Stomach (tissue), 19 donors: ENCODE measurements at places on chromosomes 3 and 15. TPM values are rescaled to one million over a fixed set of nuclear protein-coding genes. Genes with fewer than 3 reads are reported as not detected.

DNA sequence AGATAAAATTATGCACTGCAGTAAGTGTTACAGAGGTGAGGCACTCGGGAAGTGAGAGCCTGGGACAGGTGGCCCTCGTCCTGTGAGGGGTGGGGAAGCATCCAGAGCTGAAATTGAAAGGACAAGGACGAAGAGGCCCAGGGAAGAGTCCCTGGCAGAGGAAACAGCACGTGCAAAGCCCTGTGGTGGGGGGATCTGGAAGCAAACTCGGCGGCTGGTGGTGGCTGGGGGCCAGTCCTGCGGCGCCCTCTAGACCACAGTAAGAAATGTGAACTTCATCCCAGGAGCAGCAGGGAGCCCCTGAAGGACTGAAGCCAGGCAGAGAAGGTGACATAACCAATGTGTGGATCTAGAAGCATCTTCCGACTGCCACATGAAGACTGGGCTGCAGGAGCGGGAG lies 42.8 kb downstream of the GRIP2 start:
- no peak for DNase-seq

DNA sequence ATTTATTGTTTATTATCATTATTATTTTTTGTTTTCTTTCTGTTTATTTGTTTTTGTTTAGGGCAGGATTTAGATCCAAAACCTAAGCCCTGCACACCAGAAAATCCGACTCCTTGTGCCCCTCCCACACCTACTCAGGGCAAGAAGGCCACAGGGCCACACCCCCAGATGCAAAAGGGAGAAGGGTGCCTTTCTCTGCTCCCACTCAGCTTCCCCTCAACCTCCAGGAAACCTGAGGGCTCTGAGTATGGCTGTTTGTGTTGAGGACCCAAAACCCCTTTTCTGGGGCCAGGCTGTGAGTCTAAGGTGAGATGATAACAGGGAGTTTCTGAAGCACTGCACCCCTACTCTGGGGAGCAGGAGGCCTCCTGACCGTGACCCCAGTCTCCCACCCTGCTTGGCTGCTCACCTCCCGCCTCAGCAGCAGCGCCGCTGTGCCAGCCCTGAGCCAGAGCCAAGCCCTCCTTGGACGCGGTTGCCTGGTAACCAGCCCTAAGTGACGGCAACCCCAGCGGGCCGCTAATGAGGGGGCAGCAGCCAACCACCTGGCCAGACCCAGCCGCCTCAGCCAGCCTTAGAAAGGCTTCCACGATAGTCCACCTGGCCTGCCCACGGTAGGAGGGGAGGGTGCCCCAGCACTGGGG lies 6.4 kb upstream of the C15orf39 start:
- DNase-seq, result no peak

DNA sequence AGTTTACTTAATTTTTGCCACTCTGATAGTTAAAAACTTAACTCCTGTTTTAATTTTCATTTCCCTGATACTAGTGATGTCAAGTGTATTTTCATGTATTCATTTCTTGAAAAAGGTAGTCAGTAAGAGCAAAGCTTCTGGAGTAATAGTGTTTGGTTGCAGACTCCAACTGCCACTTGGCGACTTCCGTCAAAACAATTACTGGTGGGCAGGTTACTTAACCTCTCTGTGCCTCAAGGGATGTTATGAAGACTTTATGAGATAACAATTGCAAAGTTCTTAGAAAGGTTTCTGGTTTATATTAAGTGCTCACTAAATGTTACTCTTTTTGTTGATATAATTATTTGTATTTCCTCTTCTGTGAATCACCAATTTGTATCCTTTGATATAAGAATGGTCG lies 129.7 kb downstream of the NFKBIZ start:
- no peak for DNase-seq

GRCh38 chr15:85688711-85689110 lies 106.0 kb downstream of the KLHL25 start:
- DNase-seq, result no peak

- DNase-seq, result no peak
Observed at GRCh38 chr15:88187195-88187594, 69.3 kb downstream of the NTRK3 start.

- no peak for DNase-seq
Observed at GRCh38 chr3:55191911-55192775, 264.3 kb upstream of the LRTM1 start.

The RAD51 gene
- total RNA-seq, result not detected

- DNase-seq, result peak; percentile 88
Observed at GRCh38 chr15:63599401-63600000, 2.3 kb downstream of the FBXL22 start.

The TTC23 gene
- total RNA-seq, result 75.3 TPM

GRCh38 chr15:92796161-92796611 lies 103.9 kb upstream of the CHD2 start:
- no peak for DNase-seq

GRCh38 chr3:63961891-63962290 lies 49.7 kb upstream of the SCAANT1 start:
- DNase-seq, result no peak

The PLSCR2 gene
- total RNA-seq, result 0.73 TPM

The HCN4 gene
- not detected for total RNA-seq
